ENCODE measurements at places on chromosomes 5 and 9.

GRCh38 chr5:151569132-151570046 lies 21.7 kb downstream of the FAT2 start:
- no peak for DNase-seq

- DNase-seq: no peak
Measured at GRCh38 chr9:84374516-84374915, 34.0 kb upstream of the SLC28A3 start.

DNA sequence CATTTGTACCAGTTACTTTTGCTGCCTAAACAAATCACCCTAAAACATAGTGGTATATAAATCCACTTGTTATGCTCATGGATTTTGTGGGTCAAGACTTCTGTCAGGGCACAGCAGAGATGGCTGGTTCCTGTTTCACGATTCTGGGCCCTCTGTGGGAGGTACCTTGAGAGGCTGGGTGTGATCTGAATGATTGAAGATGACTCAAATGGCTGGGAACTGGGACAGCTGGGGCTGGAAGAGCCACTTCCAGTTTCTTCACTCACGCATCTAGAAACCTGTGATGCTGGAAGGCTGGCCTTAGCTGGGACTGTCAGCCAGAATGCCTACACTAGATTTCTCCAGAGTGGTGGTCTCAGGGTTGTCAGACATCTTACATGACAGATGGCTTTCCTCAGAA lies 88.1 kb downstream of the KIF4B start:
- DNase-seq: no peak

DNA sequence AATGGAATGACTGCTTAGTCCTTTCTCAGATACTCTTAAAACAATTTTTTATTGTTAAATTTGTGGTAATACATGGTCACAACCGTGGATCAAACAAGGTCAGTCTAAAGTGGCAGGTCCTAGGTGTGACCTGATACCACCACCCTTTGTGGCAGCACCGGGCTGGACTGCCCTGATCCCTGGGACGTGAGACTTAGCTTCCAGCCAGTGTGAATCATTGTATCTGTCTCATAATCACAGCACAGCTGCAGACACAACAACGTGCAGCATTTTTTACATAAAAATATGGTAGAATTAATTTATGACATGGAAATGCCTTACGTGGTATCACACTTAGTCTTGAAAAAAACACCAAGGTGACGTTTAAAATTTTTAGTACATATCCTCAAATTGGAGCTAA lies 7.8 kb downstream of the TOR1B start:
- no peak for DNase-seq

- no peak for DNase-seq
Measured at GRCh38 chr9:97928986-97929604, 6.8 kb upstream of the TRMO start.

GRCh38 chr5:68953875-68954617 lies 139.8 kb upstream of the SLC30A5 start:
- DNase-seq: no peak

DNA sequence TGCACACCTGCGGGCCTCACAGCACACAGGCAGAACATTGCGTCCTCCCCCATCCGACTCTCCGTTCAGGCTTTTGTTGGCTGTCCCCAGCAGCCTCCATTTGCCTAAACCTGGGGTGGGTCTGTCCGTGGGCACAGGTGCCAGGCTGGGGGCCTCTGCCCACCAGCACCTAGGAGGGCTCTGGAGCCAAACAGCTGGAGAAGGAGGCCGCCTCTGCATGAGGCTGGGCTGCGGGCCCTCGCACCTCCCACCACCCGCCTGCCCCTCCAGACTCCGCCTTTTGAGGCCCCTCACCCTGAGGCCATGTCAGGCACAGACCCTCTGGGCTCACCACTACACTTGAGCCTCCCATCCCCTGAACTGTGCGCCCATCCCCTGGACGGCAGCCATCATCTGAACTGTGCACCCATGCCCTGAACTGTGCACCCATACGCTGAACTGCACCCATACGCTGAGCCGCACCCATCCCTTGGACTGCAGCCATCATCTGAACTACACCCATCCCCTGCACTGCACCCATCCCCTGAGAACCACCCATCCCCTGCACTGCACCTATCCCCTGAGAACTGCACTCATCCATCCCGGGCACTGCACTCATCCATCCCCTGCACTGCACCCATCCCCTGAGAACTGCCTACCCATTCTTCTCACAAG lies 98.0 kb upstream of the OTULINL start:
- no peak for DNase-seq

- DNase-seq: no peak
Measured at GRCh38 chr5:151388960-151389359, 41.6 kb upstream of the SLC36A2 start.

DNA sequence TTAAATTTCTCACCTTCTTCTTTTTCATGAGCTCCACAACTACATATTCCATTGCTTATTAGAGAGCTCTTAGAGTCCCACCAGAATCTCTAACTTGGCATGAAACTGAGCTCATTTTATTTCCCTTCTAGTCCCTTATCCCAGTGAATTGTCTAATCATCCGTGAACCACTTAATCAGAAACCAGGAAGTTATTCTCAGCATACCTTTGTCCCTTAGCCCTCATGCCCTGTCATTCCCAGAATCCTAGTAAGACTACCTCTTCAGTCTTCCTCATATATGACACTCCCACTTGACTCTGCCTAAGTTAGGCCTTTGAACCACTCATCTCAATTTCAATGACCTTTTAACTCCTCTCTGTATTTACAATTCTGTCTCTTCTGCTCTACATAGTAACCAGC lies 93.0 kb upstream of the PAPPA start:
- DNase-seq: no peak

GRCh38 chr5:171575386-171575785 lies 155.9 kb downstream of the FGF18 start:
- no peak for DNase-seq

GRCh38 chr9:125646217-125646616 lies 60.8 kb downstream of the MAPKAP1 start:
- no peak for DNase-seq

DNA sequence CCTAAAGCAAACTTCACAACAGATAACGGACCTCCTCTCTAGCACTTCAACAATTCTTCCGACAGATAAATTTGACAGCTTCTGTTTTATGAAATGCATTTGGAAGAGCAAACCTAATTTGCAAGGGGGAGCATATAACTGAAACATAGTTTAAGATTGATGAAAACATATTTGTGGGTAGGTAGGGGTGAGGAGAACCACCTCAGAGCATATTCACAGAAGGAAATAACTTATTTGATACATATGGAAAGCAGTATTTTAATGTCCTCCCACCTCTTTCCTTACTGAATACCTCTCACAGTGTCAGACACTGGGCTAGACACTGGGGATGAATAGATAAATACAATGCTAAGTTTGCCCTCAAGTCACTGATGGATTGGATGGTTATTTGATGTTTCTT lies 384.8 kb downstream of the MAT2B start:
- no peak for DNase-seq

GRCh38 chr5:1360861-1361260 lies 16.0 kb upstream of the CLPTM1L start:
- no peak for DNase-seq

DNA sequence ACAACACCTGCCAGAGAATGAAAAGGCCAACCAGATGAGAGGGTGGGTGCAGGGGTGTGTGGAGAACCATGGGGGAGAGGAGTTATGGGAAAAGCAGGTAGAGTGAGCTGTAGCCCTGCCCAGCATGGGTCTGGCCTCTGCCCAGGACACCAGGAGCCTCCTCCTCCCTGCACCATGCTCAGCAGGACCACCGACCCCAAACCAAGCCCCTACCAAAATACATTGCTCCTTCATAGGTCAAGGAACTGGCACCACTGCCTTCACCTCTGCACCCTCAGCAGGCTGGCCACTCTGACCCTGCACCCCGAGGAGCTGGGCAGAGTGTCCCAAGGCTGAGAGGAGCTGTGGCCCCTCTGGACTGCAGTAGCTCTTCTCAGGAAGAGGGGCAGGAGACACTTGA lies 102.0 kb downstream of the NSG2 start:
- DNase-seq: no peak

- no peak for DNase-seq
Measured at GRCh38 chr9:100206899-100207298, 107.9 kb downstream of the INVS start.

Measured in stimulated activated CD8-positive, alpha-beta memory T cell treated with anti-CD3 and anti-CD28 coated beads, Interleukin-15, amount 100 ng/mL, for 24 hours (primary cell).